ENCODE measurements at places on chromosomes 5 and 9.
A peak's percentile ranks its signal among the peaks of the same experiment; 100 is the strongest.

DNA sequence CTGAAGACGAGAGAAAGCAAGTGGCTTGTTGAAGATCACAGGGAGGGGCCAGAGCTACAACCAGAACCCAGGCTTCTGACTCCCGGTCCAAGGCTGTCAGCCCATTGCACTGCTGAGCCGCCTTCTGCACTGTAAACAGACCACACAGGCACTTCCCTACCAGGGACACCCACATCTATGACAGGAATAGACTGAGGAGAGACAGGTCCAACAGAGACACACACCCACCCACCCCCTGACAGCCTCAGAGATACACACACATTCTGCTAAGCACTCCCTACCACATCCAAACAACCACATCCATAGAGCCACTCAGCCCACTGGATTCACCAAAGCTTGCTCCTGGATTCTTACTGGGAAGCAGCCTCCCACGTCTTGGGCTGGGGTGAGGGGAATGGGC is 23.0 kb upstream of the MYORG start:
- DNase-seq, result no peak

DNA sequence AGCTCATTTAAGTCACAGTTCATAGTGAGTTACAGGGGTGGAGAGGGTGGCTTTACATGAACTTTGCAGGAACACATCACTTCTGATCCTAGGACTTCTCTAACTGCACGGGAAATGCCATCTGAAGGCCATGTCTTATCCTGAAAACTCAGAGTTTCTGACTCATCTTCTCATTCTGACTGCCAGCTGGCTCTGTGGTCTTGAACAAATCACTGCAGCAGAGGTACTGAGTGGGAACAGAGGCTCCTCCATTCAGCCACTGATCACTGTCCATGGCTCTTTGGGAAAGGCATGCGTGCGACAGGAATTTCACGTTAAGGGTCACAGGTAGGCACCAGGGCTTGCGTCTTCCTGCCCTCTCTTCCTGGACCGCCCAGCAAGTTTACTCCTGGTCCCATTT is 114.6 kb upstream of the LRRTM2 start:
- DNase-seq, result no peak

DNA sequence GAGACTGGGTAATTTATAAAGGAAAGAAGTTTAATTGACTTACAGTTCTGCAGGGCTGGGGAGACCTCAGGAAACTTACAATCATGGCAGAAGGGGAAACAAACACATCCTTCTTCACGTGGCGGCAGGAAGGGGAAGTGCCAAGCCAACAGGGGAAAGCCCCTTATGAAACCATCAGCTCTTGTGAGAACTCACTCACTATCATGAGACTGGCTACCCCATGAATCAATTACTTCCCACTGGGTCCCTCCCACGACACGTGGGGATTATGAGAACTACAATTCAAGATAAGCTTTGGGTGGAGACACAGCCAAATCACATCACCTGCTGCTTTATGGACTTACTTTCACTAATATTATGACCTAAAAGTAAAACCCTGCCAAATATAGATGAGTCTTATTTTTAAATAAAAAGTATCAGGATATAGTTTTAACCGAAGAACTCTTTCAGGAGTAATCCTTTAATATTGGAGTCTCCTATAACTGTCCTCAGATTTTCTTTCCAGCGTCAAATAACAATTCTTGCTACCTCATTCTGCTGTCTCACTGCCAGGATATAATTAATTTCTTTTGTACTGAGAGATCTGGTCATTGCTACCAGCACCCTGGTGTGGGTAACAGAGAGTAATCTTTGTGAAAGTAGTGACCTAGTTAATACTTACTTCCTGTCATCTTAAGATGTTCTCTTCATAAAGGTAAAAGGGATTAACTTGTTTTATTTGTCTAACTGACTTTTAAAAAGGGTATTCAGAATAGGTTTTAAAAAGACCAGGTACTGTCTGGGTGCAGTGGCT is 68.6 kb downstream of the NLN start:
- DNase-seq, result peak; percentile 4

DNA sequence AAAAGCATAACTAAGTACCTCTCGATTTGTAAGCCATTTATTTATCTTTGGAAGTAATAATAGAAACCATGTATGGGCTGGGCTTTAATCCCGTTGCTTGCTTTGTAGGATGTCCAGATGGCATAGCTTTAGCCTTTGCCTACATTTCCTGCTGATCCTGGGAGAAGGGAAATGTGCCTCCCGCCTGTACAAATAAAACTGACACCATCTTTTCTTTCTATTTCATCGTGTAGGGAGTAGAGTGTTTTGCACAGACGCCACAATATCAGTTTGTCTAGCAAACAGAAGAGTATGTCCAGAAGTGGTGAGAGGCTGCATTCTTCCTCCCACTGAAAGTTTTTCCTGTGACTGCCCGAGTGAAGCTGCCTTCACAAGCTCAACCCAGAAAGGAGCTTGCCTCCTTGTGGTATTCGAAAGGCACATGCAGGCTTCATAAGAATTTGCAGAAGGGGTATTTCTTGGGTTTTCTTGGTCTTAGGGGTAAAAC is 24.7 kb upstream of the TJP2 start:
- no peak for DNase-seq

DNA sequence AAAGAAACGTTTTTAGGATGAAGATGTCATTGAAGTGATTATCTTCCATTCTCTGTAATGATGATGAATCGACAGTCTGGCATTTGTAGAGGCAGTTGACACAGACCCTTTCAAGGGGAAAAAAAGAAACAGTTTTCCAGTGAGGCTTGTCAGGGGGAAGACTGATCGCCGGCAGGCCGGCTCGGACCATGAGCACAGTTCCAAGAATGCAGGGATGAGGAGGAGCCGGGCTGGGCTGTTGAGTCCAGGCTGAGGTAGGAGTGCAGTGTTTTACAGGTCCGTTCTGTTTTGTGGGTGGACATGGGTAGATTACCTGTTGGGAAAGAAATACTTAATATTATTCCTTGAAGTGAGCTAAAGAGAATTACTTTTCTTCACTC is 194.6 kb downstream of the AOPEP start:
- DNase-seq, result no peak

- no peak for DNase-seq
Measured at GRCh38 chr5:56534102-56534829, 281.1 kb upstream of the MAP3K1 start.

DNA sequence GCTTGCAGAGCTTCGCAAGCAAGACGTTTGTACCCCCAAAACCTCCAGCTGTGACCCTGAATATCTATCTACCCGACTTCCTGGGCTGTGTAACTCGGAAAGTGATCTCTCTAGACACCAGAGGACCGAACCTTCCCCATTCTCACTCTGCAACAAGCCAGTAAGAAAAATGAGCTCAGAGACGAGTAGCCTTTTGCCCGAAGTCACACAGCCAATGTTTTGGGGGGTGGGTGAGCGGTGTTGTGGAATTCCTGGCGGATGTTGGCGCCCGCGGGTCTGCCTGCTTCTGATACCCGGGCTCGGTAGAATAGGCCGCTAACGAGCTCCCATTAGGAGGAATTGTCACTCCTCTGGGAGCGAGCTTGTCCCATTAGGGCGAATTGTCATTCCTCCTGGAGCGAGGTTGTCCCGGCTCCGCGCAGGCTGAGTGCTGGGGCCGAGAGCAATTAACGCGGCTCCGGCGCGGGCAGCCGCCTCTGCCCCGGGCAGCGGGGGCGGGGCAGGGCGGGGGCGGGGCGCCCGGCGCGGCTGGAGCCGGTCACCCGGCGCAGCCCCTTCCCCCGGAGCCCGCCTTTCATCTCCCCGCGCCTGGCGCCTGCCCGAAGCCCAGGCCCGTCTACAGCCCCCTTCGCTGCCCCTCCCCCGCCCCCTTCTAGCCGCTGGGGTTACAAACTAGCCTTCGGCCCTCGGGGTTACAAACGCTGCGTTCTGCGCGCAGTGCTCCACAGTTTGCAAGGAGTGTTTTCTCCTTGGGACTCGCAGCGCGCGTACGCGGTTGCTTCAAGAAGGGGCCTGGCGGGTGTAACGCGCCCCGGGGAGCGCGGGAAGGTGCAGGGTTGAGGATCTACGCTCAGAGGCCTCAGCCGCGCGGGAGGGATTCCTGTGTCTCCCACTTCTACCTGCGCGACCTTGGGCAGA is 3.5 kb upstream of the MSX2 start:
- no peak for DNase-seq

GRCh38 chr5:73858054-73858453 is 232.1 kb downstream of the ARHGEF28 start:
- DNase-seq, result no peak

GRCh38 chr5:33933723-33934169 is 2.4 kb upstream of the RXFP3 start:
- DNase-seq, result no peak

DNA sequence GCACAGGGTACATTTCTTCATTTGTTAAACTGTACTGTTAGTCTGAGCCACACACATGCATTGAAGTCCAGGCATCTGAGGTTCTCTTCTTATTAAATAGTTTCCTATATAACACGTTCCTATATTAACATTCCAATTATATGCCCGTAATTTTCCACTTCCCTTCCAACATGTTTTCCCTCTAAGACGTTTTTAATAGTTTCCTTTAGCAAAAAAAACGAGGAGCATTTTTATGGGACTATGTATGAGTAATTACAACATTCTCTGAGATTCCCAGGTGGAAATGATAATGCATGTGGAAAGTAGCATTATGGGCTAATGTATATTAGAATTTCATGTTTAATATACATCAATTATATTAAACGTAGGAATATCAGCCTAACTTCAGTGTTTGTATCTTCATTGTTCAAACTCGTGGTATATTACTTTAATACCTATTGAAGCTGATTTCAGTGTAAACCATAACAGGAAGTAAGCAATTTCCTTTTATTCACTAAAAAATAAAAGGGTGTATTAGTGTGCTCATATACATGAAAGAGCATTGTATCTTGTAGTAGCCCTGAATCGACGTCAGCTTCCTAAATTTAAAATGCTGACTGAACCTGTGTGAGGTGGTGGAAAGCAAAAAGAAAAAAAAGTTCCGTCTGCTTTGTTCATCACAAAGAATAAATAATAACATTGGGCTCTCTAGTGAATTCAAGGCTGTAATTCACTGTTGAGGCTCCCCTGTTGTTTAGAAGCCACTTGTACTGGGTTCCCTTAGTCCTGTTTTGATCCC is 11.3 kb downstream of the SMARCA2 start:
- DNase-seq, result no peak

Measured in stimulated activated CD8-positive, alpha-beta memory T cell treated with anti-CD3 and anti-CD28 coated beads, Interleukin-4, amount 100 ng/mL, for 4 hours (primary cell).